A549 treated with CpdA at 1 μM for 4 hours (cell line): ENCODE measurements at places on chromosomes 13 and 19. TPM values are rescaled to one million over a fixed set of nuclear protein-coding genes. Genes with fewer than 3 reads are reported as not detected.

The ZNF480 gene
- total RNA-seq, result 7.5 to 20.9 TPM (median 18.0 TPM) in 5 replicates

The CYP4F11 gene
- 5.7 to 7.2 TPM (median 6.5 TPM) in 5 replicates for total RNA-seq

The MEF2B gene
- 0.42 to 1.6 TPM (median 0.53 TPM) in 5 replicates for total RNA-seq

The ADM5 gene
- 3.9 to 7.0 TPM (median 6.8 TPM) in 5 replicates for total RNA-seq

The TUBA3C gene
- not detected in 5 replicates for total RNA-seq

The CALM3 gene
- total RNA-seq, result 198 to 251 TPM (median 238 TPM) in 5 replicates

The CIC gene
- total RNA-seq, result 52.2 to 70.3 TPM (median 58.4 TPM) in 5 replicates

The ZNF723 gene
- not detected in 5 replicates for total RNA-seq

The ZNF558 gene
- 5.9 to 8.2 TPM (median 7.9 TPM) in 5 replicates for total RNA-seq

The SPTBN4 gene
- 0.45 to 1.3 TPM (median 0.92 TPM) in 5 replicates for total RNA-seq
